ENCODE measurements at places on chromosomes 12 and 14.

- peak; percentile 98 for DNase-seq
These were observed 244.4 kb downstream of the ZFP36L1 start for GRCh38 chr14:68548194-68549076.

GRCh38 chr12:106633451-106633823 is 50.6 kb downstream of the RFX4 start:
- peak; percentile 9 for DNase-seq

- no peak for DNase-seq
These were observed 54.1 kb upstream of the CHST11 start for GRCh38 chr12:104402630-104403029.

GRCh38 chr14:83828406-83828805 is 1701.5 kb upstream of the FLRT2 start:
- DNase-seq: peak; percentile 28

- DNase-seq: peak; percentile 56
These were observed 1662.2 kb upstream of the FLRT2 start for GRCh38 chr14:83867566-83868225.

- peak; percentile 42 for DNase-seq
These were observed 1.6 kb downstream of the ZFC3H1 start for GRCh38 chr12:71661977-71662530.

DNA sequence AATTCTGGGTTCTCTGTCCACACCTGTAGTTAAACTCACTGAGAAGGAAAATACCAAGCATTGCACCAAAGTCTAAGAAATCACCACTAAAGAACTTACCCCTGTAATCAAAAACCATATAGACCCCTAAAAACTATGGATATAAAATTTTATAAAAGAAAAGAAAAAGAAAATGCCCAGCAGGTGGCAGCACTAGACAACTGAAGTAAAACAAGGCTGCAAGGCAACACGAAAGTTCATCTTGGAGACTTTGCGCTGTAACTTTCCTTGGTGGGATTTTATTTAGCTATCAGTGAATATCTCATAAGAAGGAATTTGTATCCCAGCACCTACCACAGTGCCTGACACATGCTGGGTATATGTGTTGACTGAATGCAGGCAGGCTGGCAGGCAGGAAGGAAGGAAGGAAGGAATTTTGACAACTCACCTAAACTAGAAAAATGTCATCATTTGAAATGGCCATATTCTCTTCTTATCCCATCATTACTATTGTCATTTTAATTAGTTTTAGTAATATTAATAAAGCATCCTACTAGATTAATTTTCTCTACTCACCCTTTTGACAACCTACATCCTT is 68.2 kb upstream of the ETV6 start:
- DNase-seq: peak; percentile 71

DNA sequence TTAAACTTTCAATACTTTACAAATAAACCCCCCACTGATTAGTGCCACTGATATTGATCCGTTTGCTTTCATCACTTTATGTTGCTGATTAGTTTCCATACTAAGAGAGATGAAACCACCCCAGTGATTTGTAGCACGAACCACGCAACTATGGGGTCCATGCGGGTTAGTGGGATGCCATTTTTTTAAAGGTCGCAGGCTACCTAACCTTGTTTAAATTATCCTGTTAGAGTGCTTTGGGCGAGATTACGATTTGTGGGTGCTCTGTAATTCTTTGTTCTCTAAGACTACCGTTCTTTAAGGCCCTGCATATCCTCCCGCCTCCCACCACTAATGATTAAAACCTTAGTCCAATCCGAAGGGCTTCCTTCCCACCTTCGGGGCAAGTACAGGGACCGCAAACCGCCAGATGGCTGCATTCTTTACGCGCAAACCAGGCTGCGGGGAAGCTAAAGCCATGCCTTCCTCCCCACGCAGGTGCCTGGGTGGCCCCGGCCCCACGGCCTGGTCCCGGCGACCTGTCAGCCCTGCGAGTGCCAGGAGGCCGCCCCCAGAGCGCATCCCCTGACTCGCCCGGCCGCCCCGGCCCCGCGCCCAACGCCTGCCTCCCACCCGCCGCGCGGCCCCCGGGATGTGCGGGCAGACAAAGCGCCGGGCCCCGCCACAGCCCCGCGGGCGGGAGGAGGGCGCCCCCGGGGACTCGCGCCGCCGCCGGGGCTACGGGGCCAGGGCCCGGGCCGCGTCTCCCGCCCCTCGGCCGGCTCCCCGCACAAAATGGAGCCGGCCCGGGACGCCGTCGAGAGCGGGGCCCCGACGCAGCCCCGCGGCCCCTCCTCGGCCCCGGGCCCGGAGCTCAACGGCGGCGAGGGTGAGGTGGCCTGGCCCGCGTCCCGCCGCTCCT is 759 bp downstream of the NFYB start:
- peak; percentile 63 for DNase-seq

GRCh38 chr12:26269562-26270284 is 74.3 kb downstream of the SSPN start:
- DNase-seq: no peak

- DNase-seq: no peak
These were observed 8.0 kb downstream of the ERP27 start for GRCh38 chr12:14930299-14930698.

GRCh38 chr12:53221203-53222080 is 10.6 kb downstream of the RARG start:
- DNase-seq: peak; percentile 68

DNA sequence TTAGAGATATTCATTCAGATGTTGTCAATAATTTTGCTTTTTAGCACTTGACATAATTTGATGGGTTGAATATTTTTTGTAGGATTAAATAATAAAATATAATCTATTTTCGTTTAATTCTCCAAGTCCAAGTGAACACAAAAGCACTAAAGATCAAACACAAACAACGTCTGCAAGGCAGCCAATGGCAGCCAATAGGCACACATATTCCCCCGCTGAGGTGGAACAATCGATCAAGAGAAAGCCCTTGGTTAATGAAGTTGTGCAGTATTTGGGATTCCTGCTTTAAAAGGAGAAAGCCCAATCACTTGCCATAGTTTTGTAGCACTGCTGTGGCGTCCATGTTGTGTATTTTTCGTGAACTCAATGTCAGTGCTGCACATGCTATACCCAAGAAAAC is 1.5 kb downstream of the DHRS7 start:
- no peak for DNase-seq

DNA sequence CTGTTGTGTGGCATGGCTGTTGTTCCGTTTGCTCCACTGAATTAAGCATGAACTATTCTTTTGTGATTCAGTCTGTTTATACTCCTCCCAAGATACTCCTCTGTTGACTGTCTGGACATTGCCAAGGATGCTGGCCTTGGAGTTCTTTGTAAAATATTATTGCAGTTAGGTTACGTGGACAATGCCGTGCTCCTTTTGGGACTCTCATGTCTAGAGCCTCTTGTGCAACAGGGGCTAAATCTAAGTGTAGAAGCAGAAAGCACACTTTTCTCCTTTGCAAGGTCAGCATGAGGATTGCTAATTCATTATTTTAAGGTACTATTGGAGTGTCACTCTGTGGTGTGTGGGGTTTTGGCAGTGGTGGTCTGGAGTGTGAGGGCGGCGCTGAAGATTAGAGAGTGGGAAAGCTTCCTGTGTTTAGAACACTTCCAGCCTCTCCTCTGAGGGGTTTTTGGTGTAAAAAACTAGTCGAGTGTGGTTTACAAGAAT is 125.4 kb downstream of the SAMD4A start:
- peak; percentile 35 for DNase-seq

DNA sequence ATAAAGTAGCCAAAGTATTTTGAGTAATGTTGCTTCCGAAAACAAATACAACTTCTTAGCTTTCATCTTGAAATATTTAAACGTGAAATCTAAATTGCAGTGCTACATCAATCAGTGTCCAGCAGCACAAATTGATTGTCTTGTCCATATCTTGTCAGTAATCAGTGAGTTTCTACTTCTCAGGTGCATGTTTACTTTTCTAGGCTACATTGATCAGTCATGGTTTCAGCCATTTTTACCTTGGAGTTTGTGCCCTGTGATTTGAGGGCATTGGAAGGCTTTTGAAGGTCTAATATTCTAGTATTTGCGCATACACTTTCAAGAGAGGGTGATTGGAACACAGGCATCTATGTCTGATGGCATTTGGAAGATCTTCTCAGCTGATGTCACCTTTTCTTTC is 12.4 kb downstream of the RMST start:
- DNase-seq: no peak

GRCh38 chr12:51601241-51601640 is 10.2 kb downstream of the SCN8A start:
- DNase-seq: no peak

GRCh38 chr12:6424866-6425265 is 19.9 kb upstream of the CD27 start:
- DNase-seq: no peak

GRCh38 chr12:37547611-37548010 is 769.0 kb upstream of the ALG10B start:
- no peak for DNase-seq

DNA sequence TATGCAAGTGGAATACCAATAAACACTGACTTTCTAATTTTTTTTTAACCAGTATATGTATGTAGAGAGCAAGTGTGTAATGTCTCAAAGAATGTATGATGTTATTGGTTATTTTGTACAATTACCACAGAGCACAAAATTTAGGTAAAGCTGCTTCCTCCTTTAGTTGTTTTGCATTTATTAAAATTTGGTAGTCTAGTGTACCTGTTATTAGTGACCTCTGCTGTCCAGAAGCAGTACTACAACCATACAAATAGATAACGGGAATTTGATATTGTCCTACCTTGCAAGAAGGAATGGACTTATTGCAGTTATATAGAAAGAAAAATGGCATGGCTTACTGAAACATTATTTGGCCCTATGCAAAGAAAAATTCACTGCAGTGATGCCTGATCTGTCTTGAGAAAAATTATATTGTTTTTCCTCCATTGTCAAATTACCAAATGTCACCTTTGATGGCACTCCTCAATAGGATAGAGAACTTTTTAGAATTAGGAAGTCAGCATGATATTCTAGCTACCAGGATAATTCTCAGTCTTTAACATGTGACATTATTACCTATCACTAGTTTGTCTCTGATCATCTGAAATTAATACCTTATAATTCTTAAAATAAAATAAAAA is 153.9 kb upstream of the RMST start:
- peak; percentile 47 for DNase-seq

DNA sequence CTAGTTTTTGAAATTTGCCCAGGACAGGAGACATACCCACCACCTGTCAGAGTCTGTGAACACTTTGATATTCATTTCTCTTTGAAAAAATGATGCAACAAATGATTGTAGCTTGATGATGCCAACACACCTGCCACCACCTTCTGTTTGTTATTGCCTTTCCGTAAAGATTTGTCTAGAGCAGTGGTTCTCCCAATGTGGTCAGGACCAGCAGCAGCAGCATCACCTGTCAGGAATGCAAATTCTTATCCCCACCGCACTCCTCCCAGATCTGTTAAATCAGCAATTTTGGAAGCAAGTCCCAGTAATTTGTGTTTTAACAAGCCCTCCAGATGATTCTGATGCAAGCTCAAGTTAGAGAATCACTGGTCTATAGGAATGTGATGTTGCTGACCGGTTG is 9.9 kb downstream of the CCDC175 start:
- no peak for DNase-seq

DNA sequence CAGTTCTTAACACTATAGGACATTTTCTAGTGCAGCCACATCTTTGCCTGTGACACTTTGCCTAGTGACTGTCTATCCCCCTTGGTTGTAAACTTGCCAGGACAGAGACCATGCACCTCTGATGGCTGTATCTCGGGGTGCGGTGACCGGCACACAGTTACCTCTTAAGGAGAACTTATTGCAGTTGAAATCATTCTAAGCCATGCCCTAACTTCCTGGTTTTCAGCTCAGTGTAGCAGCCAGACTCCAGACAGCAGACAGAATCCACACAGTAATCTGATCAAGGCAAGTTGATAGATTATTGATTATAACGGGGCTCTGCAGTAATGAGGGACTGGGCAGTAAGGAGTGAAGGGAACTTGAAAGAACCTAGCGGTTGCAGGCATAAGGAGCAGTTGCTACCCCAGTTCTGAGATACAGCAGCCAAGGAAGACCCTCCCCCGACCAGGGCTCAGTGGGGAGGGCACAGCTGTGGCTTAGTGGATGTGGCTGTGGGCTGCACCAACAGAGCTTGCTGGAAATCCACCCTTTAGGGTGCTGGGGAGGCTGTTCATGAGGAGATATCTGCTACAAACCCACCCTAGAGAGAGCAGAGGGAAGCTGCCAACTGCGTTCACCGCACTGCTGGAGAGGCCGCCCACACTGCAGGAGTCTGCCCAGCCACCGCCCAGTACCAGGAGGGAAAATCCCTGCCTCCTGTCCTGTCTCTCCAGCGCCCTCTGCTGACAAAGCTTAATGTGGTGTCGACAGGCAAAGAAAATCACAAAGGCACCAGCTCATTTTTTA is 58.2 kb upstream of the BEGAIN start:
- peak; percentile 68 for DNase-seq

- DNase-seq: no peak
These were observed 474 bp downstream of the TRPV4 start for GRCh38 chr12:109832541-109833306.

DNA sequence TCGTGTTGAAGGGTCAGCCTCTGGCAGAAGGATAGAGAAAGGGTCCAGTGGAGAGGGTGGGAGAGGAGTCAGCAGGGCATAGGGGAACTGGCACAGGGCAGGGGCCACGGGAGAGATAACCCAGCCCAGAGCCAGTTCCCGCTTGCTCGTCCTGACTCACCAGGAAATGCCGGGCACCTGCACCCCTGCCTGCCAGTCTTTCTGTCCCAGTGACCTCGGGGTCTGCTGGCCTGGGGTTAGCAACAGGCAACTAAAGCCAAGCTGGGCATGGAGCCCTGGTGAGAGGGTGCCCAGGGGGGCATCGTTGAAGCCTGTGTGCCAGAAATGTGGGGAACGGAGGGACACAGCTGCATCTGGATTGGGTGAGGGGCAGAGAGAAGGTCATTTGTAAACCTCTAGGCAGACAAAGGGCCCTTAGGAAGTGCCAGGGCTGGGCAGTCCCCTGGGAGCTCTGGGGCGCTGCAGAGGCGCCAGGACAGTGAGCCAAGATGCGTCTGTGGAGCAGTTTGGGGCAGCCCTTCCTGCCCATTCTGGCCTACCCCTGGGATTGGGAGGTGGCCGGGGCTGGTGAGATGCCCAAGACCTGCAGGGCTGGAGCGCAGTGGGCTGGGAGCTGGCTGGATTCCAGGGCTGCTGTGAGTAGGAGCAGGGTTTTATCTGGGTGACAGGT is 5.5 kb downstream of the TNFAIP2 start:
- no peak for DNase-seq

DNA sequence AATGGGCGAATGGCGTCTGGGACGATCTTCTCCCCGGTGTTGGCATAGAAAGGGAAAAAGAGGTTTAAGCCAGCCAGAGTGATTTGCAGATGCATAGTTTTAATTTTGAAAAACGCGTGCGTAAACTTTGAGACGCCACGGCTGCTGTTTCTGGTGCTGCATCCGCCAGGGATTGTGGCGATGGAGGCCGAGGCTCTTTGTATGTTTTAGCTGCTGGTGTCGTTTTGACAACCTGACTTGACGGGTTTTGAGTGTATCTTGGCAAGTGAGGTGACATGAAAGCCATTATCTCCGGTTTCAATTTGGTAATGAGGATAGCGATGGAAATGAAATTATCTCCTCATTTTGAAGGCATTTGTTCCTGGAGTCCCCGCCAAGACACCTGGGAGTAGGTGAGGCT is 1.6 kb downstream of the PTGDR start:
- DNase-seq: no peak

GRCh38 chr12:12779529-12779928 is 5.9 kb upstream of the APOLD1 start:
- peak; percentile 78 for DNase-seq
